ENCODE measurements at places on chromosomes 6 and 20.
A peak's percentile ranks its signal among the peaks of the same experiment; 100 is the strongest.

- no peak for DNase-seq
These were observed 17.7 kb upstream of the FYN start for GRCh38 chr6:111890988-111891387.

GRCh38 chr20:44809380-44810060, 826 bp downstream of the RIMS4 start:
- no peak for DNase-seq

DNA sequence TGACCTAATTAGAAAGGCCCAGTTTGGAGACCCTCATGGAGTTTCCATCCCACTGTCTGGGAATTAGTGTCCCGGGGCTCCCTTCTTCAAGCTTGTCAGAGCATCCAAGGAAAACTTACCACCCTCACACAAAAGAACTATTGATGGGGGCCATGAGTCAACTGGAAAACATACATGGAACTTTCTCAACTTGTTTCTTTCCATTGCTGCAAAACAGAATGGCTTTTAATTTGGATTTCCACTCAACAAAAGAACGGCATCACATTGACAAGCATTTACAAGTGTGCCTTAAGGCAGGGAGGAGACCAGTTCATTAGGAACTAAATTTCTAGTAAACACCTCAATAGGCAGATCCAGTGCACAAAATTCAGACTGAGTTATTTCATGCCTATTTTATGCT, 289.1 kb upstream of the PREP start:
- no peak for DNase-seq

DNA sequence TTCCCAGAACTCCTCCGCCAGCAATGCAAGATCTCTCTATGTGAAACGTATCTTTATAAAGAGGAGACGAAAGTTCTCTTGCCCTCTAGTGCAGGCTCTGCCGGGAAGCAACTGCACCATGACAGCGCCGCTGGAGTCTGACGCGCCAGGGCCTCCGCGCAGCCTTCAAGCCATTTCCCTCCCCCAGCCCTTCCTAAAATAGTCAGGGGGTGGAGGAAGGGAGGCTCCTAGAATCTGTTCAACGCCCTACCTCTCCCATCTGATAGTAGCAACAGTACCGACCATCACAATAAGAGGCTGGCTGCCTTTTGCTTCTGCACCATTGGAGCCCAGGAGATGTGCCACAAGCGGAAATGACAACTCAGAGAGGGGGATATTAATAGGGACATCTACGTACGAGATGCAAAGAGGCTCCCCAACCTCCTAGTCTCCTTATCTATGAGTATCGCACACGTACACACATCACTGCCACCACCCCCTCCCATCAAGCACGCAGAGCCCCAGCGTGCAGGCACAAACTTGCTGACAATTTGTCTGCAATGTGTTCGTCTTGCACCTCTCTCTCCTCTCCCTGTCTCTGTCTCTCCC, 1.0 kb downstream of the SYNE1 start:
- DNase-seq: peak; percentile 83

DNA sequence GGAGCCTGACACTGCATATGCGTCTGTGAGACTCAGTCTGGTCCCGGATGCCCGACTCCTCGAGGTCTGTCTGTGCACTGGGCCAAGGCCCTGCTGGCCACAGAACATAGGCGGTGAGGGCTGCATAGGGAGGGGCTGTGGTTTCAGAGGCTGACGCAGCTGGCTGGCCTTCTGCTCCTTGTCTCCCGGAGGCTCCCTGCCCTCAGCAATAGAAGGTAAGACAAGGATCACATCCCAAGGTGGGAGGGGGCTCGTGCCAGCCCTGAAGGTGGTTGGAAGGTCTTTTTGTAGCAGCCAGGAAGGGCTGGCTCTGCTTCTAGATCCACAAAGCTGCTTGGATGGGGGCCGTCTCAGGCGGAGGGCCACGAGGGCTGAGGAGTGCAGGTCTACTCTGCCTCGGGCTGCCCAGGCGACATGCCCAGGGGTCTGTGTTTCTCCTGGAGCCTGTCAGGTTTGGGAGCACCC, 239.8 kb upstream of the SULF2 start:
- DNase-seq: no peak

DNA sequence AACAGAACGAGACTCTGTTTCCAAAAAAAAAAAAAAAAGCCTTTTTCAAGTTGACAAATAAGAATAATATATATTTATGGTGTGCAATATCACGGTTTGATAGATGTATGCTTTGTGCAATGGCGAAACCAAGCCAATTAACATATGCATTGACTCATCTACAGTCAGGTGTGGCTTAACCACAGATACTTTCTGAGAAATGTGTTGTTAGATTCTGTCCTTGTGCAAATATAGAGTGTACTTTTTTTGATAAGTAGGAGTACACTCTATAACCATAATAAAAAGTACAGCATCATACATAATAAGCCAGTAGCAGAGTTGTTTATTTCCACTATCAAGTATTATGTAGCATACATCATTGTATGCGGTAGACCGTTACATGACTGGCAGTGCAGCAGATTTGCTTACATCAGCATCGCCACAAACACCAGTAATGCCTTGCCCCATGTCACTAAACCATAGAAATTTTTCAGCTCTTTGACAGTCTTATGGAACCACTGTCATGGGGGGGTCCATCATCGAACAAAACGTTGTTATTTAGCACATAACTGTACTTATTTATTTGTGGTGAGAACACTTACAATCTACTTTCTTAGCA, 59.2 kb downstream of the TMEM170B start:
- DNase-seq: no peak

DNA sequence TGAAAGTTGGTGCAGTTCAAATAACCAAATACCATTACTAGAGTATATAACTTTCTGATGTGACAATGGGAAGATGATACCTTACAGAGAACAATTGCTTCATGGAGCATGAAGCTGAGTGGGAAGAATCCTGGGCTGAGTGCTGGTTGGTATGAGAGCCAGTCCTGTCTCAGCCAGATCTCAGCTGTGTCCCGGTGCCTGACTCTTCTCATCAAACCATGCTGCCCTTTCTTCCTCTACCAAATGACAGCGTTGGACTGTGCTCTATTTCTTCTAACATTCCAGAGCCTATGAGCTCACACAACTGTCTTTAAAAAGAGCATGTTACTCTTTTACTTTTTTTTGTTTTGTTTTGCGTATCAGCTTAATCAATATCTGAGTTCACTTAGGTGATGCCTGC, 27.5 kb upstream of the PBOV1 start:
- DNase-seq: no peak

GRCh38 chr6:113401231-113401630, 455.9 kb upstream of the MARCKS start:
- no peak for DNase-seq

DNA sequence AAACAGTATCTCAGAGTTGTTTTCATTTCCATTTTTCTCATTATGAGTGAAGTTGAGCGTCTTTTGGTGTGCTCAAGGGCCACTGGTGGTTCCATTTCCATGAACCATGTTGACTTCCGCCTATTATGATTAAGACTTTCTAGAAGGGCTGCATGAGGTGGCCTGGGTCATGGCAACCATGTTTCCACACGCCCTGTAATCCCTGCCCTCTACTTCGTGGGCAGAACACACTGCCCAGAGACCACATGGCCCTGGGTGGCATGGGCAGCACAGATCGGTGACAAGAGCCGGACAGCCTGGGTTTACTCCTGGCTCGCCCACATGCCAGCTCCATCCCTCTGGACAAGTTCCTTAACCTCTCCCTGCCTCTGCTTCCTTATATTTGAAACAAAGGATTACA, 14.8 kb downstream of the PRPH2 start:
- DNase-seq: no peak

Measured in putamen (tissue), 1 donor.